Endothelial cell (in vitro differentiated cells): ENCODE measurements at places on chromosomes 6 and 20.

GRCh38 chr20:60518022-60518421 is 559.8 kb downstream of the CDH26 start:
- no peak for DNase-seq

- no peak for DNase-seq
Measured at GRCh38 chr6:29981211-29981812, 39.0 kb downstream of the HLA-A start.

DNA sequence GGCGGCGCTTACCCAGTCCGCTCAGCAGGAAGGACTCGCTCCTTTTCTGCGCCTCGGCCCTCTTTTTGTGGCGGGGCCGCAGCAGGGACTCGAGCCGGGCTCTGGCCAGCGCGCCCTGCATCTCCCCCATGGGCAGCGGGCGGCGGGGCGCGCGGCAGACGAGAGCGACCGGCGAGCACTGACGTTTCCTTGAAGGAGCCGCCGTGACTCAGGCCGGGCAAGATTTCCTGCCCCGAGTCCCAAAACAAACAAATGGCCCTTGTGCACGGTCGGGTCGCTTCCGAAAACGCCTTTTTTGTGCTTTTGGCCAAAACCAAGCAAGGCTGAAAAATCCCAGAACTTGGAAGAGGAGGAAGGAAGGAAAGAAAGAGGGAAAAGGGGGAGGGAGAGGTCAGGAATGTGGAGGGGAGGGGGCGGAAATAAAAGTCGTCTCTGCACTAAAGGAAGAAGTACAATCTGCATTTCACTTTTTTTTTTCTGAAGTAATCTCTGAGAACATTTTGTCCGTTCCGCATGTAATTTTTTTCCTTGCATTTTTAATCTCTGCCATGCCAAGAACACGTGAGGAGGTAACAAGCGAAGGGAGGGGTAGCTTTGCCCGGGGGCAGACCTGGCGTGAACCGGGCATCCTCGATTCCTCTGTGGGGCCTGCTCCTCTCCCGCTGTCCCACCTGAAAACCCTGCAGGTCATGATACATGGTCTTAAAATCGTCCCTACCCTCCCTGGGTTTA is 123.3 kb upstream of the SLC2A12 start:
- no peak for DNase-seq

DNA sequence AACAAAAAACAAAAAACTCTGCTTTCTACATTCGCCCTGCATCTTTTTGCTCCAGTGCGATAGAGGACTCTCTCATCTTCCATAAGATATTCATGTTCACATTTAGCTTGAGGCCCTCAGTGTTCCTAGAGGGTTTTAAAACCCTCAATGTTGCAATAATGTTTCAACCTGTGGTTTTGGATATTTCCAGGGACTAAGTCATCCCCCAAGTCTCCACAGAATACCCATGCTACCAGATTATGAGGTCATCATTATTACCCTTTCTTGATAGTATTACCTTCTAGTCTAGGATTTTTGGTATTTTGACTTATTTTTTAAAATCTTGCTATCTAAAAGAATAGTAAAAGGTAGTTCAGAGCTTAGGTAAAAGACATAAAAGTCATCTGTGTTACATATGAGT is 480.5 kb upstream of the ID4 start:
- no peak for DNase-seq

GRCh38 chr6:119934816-119935215 is 585.3 kb upstream of the MAN1A1 start:
- DNase-seq, result no peak

DNA sequence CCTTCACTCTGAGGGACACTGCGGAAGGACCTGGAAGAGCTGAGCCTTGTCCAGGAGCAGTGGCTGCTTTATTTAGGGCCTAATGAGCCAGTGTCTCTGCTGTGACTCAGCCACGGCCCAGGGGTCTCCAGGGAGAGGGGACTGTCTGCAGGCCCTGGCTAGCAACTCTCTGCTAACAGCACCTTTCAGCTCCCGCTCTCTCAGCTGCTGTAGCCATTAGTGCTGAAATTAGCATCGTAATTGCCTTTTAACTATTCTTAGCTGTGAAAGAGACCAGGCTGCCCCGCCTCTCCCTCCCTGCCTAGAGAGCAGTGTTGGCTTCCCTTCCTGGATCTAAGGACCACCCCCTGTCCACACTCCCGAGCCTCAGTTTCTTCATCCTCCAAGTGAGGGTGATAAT is 53.1 kb upstream of the SLC32A1 start:
- DNase-seq, result no peak
